HCT116 (cell line): ENCODE measurements at places on chromosomes 6 and 20.
A peak's percentile ranks its signal among the peaks of the same experiment; 100 is the strongest.

- no peak for DNase-seq
Observed at GRCh38 chr6:134764741-134765140, 185.2 kb downstream of the ALDH8A1 start.

GRCh38 chr6:81465859-81466258 is 286.6 kb downstream of the TENT5A start:
- DNase-seq, result peak; percentile 37

- no peak for DNase-seq
Observed at GRCh38 chr20:19617256-19617655, 140.8 kb upstream of the RIN2 start.

DNA sequence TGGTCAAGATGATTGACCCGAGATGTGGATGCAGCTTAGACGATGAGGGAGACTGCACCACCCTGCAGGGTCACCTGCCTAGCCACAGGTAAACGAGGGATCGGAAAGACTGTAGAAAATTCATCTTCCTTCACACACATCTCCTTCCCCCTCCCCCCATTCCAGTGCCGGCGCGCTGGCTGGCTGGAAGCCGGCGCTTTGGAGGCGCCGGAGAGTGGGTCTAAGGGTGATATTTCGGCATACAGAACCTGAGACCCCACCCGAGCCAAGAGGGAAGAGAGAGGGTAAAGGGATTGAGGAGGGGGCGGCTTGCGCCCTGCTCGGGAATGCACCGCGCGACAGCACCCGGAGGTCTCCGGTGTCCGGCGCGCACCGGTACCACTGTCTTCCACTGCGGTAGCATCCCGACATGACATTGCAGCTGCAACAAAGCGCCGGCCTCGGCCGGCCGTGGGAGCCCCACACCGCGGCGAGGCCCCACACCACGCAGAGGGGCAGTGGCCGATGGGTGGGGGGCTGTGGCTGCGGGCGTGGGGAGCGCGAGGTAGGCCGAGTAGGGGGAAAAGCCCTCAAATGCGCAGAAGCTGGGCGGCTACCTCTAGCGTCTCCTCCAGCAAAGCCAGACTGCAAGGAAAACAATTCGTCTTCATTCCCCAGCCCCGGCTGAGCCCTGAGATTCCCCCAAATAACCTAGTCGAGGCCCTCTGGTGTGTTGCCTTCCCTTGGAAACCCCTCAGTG is 984 bp downstream of the TNFRSF21 start:
- no peak for DNase-seq

- no peak for DNase-seq
Observed at GRCh38 chr20:31822421-31823330, 3.5 kb downstream of the MYLK2 start.

- DNase-seq, result no peak
Observed at GRCh38 chr6:114253431-114253830, 89.4 kb downstream of the HS3ST5 start.

GRCh38 chr6:109498052-109498451 is 15.0 kb upstream of the ZBTB24 start:
- no peak for DNase-seq

DNA sequence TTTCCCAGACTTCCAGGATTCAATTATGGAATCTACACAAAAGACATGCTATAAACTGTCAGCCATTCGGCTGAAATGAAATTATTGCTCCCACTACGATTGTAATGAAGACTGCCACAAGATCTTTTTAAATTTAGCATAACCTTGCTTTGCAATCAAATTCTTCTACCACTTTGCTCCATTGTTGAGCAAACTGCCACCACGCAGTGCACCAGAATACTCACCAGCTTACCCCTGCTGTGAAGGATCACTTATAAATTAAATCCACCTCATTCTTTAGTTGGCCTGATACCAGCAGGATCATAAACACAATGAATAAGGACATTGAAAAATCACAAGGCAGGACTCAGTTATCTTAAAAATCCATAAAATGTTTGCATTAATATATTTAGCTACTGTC is 151.8 kb upstream of the PRND start:
- no peak for DNase-seq

- DNase-seq, result no peak
Observed at GRCh38 chr6:160788806-160789205, 86.8 kb downstream of the PLG start.

GRCh38 chr20:46770330-46771194 is 61.1 kb downstream of the SLC2A10 start:
- DNase-seq, result no peak

DNA sequence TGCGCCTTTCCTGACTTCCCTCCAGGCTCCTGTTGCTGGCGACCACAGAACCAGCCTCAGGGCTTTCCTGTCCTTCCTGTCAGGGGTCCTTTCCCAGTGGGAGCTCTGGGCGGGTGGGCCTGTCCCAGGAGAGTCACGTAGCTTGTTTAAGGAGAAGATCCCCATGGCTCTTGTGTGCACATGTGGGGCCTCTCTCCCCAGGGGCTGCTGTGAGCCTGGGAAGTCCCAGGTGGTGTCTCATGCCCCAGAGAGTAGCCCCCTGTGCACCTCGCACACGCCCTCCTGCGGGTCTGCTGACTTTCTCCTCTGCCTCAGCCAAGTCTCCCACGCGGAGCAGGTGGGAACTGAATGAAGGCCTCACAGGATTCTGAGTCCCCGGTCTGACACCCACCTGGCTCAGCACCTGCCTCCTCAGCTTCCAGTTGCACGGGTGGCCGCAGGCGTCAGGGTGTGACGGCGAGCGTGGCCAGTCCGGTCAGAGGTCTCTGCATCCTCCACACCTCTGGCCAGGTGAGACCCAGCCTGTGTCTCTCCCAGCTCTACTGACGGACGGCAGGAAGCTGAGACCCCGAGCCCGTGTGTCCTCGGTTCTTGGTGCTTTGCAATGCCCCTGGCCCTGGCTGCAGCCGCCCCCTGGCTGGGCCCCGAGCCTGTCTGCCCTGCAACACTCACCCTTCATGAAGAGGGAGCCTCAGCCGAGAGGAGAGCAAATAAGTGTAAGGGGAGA is 5.6 kb upstream of the NKAIN4 start:
- no peak for DNase-seq

DNA sequence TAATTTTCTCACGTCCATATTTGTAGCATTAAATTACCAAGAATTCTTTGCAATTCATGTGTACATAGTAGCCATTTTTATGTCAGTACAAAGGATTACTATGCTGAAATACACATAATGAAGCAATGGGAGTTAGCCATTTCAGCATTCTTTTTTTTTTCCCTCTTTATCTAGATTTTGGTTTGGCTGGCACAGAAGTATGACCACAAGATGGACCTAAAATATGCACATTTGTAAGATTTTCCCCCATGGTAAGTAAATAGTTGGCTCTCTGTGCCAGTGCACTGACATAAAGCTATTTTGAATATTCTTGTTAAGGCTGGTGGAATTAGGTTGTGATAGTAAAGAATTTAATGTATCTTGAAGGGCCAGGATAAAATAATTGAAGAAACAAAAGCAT is 486.1 kb upstream of the BTBD3 start:
- no peak for DNase-seq

DNA sequence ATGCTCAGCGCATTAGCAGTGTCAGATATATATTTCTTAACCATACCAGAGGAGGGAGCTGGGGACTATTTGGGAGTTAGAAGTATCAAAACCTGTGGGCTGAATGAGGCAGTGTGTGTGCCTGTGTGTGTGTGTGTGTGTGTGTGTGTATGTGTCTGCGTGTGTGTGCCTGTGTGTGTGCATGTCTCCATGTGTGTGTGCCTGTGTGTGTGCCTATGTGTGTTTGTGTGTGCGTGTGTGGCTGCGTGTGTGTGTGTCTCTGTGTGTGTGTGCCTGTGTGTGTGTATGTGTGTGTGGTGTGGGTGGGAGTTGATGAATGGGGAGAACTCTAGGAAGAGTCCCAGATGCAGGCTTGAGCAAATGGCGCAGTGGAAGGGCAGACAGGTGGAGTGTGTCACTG is 92.9 kb downstream of the PAX1 start:
- no peak for DNase-seq

- no peak for DNase-seq
Observed at GRCh38 chr20:10985536-10985935, 311.7 kb upstream of the JAG1 start.

DNA sequence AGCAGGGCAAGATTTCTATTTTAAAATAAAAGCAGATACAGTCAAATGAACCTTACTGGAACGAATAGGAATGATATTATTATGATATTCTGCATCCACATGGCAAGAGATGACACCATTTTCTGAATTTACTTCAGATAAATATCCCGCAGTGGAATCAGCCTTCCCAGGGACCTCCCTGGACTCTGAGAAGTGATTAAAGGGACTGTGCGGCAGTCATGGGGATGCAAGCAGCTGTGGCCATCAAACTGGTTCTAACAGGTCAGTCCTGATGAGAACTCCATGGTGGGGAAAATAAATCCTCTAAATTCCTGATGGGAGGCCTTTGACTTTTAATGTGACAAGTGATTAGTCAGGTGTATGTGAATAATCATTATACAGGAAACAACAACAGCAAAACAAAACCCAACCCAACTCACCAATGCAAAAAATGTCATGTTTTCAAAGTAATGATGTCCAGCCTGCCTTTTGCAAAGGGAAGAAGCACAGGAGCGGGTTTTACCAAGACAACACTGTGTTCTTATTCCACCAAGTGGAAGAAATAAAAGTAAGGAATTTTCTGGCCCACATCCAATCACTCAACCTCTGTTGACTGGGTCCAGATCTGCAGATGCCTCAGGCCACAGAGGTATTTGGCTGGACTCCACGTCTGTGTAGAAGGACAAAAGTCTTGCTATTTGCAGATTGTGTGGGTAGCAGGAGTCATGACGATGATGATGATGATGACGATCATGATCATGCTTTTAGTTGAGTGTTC is 61.9 kb upstream of the CITED2 start:
- DNase-seq, result no peak

GRCh38 chr20:39785252-39785917 is 823.2 kb downstream of the DHX35 start:
- DNase-seq, result no peak

DNA sequence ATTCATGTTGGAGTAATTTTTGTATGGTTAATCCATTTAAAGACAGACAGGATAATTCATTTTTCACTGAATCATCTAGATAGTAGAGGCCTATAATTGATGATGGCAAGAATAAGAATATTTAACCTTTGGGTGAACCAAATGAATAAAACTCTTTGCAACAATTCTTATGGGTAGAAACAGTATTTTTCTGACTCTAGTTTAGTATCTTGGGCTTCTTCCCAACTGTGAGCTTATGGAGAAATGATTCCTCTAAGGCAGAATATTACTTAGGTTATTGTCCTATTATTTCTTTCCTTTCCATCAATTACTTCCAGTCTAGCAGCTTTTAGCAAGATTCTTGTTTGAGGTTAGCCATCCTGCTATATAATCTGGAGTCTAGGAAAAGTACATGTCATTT is 734.9 kb upstream of the FLRT3 start:
- DNase-seq, result no peak

- DNase-seq, result no peak
Observed at GRCh38 chr6:54403096-54403495, 94.9 kb downstream of the TINAG start.

GRCh38 chr6:4553387-4553786 is 222.8 kb upstream of the CDYL start:
- DNase-seq, result no peak

DNA sequence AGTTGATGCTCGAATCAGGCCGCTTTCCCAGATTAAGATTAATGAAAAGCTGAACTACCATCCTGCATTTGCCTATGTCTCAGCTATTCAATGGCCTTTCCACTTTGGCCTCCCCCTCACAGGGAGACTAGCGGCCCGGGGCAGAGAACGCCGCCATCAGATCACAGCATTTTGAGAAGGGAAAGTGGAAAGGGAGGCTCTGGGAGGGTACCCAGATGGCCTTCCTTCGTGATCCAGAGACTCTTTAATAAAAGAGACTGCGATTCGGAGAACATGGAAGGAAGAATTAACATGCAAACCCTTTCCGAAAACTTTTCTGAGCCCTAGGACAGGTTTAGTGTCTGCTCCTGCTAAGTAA is 533 bp downstream of the MRPS18A start:
- no peak for DNase-seq

DNA sequence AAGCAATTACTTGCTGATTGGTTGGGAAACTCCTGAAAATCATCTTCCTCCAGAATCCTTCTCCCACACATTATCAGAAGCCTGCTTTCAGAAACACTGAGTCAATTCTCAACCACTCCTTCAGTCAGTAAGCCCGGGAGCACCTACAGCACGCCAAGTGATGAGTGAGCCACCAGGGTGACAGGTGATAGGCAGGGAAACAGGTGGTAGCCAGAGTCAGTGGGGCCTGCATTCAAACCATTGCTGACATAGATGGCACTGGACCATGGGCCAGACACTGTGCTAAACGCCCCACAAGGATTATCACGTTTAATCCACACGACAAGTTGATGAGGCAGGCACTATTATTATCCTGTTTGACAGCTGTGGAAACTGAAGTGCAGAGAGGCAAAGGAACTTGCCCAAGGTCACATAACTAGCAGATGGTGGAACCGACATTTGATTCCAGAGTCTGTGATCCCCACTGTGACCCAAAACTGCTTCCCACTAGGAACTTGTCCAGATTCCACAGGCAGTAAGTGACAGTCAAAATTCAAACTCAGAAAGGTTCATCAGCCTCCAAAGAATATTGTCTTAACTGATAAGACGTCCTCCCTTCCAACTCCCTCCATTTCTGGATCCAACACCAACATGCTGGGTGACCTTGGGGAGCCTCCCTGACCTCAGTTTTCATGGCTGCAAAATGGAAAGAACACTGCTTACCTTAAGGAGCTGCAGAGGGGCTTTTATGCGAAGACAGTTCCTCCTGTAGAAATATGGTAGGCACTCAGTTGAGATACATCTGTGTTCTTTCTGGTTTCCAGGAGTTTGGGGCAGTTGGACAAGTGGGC is 23.9 kb upstream of the TOP1 start:
- DNase-seq, result no peak

DNA sequence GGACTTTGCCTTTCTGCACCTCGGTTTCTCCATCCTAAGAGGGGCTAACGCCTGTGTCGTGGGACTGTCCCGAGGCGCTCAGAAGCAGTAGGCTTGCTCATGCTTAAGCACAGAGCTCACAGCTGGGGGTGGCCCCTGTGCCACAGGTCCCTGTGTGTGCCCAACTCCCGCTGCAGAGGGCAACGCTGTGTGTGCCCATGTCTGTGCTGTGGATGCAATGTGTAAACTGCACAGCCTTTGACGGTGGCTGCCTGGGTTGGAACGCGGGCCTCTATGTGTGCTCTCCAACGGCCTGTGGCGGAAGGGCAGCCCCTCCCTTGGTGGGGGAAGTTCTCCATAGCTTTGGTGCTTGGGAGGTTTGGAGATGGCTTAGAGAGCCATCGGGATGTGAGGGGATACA is 10.7 kb upstream of the GATA5 start:
- DNase-seq, result no peak

DNA sequence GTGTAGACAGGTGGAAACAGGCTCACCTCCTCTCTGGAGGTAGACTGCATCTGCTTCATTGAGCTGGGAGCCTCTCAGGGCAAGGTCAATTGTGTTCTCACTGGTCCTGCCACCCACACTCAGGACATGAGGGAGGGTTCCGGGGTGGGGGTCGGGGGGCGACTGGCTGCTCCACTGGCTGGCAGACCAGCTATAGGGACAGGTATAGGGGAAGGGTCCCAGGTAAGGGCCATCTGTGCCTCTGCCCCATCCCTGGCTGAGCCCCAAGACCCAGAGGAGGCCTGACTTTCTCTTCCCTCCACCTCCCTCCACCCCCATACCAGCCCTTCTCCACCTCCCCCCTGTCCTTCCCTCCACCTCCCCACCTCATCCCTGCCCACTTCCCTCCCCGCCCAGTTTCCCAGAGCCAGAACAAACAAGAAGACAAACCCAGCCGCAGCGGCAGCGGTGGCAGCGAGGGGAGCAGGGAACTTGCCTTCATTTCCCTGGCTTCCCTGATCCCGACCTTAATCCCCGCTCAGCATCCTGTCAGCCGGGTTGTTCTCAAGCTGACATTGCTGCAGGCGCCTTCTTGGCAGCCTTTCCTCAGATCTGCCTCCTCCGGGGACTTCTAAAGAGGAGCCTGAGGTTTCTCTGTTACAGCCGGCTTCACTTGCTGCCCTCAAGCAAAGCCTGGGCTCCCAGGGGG is 18.3 kb upstream of the FOXP4 start:
- no peak for DNase-seq
